A549 (cell line): ENCODE measurements at places on chromosomes 5 and 9.

GRCh38 chr5:7456206-7456605, 60.3 kb downstream of the ADCY2 start:
- DNase-seq = no peak

DNA sequence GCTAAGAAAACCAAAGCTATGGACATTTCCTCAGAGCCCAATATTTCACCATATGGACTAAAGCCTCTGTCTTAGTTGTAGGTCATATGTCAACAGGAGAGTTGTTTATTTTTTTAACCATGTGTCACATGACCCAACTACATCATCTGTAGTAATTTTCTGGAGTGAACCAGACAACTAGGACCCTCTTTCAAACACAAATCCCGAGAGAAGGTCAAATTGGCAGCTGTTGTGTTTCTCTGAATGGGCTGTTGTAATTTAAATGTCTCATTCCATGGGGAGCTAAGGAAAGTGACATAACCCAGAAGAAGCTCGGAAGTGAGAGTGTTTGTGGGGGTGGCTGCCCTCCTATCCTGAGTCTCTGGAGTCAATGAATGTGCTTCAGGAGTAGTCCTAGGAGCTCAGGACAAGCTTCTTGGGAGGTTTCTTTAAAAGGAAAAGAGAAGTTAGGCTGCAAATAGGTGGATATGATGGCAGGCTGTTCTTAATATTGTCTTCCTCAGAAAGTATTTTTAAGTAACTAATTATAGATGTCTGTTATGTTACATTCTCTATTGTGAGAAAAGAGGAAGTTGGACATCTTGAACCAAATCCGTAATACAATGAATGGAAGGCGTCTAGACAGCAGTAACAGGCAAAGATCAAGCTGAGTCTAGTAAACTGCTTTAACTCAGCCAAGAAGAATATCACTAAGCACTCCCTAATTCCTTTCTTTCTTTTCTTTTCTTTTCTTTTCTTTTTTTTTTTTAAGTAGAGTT, 50.1 kb downstream of the TMEM167A start:
- no peak for DNase-seq

DNA sequence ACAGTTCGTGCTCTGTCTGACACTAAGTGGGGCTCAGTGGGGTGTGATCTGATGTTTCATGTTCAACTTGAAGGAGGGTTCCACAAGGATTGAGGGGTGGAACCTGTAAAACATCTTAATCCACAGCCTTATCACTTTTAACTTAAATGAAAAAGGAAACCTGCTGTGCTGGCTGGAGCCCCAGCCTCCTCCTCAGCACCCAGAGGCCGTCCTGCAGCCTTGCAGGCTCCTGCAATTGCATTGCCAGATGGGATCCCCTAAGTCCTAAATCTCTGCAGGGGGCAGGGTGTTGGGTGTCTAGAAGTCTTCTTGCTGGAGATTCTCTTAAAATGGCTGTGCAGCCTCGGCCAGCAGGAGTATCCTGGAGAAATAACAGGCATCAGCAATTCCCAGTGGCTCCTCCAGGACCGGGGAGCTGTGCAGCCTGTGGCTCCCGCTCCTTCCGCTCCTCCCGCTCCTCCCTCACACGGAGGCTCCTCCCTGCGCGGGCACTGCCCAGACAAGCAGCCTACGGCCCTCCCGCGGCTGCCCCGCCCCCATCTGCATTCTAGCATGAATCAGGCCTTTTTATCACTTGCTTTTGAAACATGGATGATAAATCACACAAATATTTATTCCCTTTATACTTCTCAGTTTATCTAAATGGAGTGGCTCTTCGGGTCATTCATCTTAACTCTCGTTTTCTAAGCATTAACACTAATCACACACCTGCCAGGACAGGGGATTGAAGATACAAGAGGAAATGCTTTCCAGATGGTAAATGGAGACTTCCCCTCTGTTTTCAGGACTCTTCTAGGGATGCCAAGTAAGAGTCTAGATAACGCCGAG, 131.0 kb downstream of the ADAMTS16 start:
- DNase-seq = peak; percentile 82

DNA sequence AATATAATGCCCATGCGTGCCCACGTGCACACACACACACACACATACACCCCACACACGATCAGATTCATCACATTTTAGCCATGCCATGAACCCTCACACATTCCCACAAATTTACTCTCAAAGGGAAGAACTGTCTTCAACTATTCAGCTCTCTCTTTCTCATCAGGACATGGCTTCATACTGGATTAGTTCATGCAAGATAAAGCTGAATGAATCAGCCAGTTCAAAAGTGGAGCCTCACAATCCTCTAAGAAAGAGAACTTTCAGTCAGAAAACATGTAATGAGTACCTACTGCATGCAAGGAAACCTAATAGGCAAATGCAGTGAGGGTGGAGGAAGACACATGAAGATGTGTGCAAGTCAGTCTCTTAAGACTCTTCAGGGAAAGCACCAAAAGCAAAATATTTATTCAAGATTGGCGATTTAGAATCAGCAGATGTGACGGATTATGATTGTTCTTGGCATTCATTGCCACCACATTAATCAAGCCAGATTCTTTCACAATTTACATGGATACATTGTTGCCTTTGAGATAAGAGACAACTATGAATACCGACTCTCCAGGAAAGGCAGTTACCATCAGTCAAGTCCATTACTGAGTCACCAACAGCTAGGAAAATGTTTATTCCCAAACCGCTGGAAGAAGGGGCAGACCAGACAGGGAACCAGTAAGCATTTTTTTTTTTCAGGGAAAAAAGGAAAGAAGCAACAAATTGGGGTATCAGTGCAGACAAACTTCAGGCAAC, 30.3 kb upstream of the PUM3 start:
- DNase-seq = no peak

GRCh38 chr9:5510360-5510931, at the start of gene PDCD1LG2:
TSS of gene PDCD1LG2 (plus strand) at chr9:5510531. CDS start at chr9:5522547, 12,016 bp downstream.
- no peak for DNase-seq

DNA sequence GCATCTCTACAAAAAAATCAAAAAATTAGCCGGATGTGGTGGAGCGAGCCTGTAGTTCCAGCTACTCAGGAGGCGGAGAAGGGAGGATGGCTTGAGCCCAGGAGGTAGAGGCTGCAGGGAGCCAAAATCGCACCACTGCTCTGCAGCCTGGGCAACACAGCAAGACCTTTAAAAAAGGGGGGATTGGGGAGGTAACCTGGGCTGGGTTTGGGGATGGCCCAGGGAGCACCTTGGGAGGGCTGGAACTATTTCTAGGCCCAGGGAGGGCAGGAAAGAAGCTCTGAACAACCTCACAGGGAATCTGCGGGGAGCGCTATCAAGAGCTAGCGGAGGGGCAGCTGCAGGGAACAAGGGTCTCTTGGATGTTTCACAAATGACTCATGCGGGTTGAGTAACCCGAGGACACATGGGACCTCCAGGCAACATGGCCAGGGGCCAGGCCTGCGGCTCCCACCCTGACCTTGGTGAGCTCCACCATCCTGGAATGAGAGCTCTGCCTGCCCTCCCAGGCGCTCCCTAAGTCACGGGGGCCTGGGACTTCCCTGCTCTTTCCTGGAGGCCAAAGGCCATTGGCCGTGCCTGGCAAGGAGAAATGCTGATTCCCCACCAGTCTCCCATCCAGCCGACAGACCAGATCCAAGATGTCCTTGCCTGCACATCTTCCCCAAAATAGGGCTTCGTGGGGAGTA, 23.4 kb downstream of the SARDH start:
- no peak for DNase-seq

DNA sequence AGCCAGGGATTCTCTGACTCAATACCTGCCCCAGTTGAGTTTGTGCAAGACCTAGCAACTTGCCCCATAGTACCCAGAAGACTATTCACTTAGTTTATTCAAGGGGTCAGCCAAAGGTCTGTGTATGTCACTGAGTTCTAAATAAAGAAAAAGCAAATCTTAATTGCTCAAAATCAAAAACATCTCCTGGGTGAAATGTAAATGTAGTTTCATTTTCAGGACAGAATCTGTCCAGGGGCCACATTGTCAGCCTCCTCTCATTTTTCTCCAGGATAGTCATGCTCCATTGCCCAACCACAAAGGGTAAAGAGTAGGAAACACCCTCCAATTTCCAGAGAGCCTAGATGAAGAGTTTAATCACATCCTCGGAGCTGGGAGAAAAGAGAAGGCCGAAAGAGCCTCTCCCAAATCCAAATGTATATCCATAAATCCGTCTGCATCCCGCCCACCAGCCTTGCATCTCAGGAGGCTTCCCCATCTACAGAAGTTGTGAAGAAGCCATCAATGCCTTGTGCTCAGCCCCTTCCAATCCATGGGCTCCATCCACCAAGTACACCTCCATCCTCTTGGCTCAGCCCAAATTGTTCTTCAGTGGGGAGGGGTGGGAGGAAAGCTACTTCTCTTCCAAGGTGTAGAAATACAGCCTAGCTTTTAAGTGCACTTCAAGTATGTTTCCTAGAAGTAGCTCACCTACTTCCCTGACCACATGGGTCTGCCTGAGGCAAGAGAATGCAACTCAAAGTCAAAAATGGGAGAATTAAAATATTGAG, 26.9 kb downstream of the ADAM19 start:
- DNase-seq = no peak

DNA sequence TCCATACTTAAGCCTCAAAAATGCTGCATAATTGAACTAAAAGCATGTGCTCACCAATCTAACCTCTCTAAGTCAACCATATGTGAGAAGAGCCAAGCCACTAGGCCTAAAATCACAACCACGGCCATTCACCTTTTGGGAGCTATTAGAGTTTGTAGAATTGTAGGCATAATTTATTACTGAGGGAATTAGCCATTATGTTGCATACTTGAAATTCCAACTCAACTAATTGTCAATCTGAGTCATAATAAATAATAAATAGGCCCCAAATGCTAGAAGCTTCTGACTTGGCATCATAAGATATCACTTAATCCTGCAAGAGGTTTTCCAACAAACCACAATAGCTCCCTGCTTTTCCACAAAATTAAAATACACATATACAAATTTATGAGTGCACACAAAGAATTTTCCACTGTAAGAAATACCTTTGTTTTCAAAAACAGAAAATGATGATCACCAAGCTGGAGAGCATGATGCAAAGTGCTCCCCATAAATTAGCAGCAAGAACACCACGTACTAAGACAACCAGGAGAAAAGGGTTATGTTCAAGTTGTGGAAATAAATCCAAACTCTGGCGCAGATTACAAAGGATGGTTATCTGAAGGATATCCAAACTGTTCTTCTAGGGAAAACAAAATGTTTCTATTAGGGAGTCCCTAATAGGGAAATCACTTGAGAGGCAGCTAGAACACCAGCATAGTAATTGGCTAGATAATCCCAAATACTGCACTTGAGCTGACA, 250.0 kb upstream of the SLC30A5 start:
- DNase-seq = no peak

DNA sequence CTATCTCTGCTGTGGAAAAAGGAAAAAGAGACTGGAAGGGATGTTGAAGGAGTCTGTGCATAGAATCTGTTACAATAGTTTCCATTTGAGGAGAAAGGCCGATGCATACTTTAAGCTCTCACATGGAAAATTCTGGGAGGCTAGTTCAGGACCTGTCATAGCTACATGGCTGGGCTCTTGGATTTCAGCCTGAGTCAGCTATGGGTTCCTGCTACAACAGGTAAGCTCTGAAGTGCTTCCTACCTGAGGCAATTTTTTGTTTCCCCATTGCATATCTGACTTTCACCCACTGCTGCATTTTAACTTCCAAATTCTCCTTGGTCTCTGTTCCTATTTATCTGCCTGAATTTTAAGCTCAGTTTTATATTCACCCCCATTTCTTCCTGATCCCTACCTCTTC, 310.7 kb downstream of the RAB3C start:
- no peak for DNase-seq

GRCh38 chr5:55737793-55738192, at the start of gene DDX4:
TSS of gene DDX4 (plus strand) at chr5:55738061. CDS start at chr5:55738964, 903 bp downstream.
- DNase-seq = no peak

GRCh38 chr9:14157191-14157590, 156.8 kb downstream of the NFIB start:
- DNase-seq = no peak

- DNase-seq = no peak
Measured at GRCh38 chr9:119304555-119304954, 64.7 kb downstream of the BRINP1 start.

DNA sequence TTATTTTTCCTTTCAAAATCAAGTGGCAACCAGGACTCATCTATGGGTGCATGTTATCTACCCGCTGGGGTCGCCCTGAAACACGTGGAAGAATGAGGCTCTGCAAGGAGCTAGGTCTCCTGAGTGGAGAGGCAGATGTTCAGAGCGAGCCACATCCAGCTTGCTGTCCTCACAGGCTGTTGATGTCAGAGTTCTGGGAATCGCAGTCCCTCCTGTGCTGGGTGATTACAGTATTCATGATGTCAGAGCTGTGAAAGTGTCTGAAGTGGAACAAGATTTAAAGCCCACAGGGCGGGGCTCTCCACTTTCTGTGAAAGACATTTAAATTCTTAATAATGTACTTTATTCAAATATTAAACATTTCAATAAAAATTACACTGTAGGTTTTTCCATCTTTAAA, 24.4 kb upstream of the LMX1B start:
- DNase-seq = no peak

GRCh38 chr9:124202447-124202971, 55.2 kb upstream of the NEK6 start:
- no peak for DNase-seq

GRCh38 chr5:38562444-38563210, 6.2 kb upstream of the LIFR start:
- DNase-seq = no peak

DNA sequence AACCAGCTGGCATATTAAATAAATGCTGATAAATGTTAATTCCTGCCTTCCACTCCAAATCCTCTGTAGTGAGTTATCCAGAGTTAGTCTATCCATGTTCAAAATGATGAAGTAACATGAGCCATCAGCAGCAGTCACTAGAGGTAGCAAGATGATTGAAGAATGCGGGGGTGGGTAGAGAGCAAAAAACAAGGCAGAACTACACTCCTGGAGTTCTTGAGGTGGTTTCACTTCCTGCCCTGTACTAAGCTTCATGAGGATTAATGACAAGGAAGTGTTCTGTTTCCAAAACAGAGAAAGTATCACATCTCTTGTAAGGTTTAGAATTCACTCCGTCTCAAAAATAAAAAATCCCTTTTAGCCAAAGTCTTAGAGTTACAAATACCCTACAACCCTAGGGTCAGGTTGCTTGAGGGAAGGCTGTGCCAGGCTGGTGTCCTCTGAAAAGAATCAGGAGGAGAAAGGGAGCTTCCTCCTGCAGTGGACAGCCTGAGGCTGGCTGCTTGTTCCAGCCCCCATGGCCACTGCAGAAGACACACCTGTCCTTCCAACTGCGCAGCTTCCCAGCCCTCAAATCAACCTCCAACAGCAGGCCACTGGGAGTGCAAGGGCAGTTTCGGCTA, 180.2 kb downstream of the DENND1A start:
- DNase-seq = no peak

- peak; percentile 30 for DNase-seq
Measured at GRCh38 chr5:169149317-169149716, 151.6 kb downstream of the SLIT3 start.

GRCh38 chr5:168529374-168530234, 499 bp downstream of the FBLL1 start:
- DNase-seq = no peak
